ENCODE measurements at places on chromosomes 3 and 15.

DNA sequence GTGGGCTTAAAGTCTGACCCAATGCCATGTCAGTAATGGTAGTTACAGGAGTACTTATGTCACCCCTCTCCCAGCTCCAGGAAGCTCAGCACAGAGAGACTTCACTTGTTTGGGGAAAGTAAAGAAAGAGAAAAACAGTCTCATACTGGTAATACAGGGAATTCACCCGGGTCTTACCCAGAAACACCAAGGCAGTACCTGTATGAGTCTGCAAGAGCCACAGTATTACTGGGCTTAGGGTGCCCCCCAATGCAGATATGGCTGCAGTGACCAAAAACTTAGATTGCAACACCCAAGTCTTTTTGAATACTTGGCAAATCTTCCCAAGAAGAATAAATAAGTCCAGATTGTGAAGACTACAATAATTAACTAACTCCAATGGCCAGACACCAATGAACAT is 622.1 kb downstream of the IGSF11 start:
- no peak for DNase-seq

- DNase-seq: no peak
Measured at GRCh38 chr15:56052395-56053045, 59.1 kb upstream of the NEDD4 start.

DNA sequence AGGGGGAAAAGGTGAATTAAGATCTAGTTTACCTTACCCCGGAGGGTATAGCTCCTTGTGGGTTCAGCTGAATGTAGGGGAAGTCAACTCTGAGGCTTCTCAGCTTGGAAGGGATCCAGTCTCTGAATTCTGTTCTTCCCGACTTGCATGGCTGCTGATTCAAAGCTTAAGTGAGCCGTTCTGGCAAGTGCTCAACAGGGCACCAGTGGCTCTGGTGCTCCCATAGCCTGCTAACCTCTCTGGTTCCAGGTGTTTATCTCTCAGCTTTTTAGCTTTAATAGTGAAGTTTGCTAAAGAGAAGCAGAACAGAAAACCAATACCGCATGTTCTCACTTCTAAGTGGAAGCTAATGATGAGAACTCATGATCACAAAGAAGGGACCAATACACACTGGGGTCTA is 46.3 kb upstream of the RBP1 start:
- DNase-seq: no peak

DNA sequence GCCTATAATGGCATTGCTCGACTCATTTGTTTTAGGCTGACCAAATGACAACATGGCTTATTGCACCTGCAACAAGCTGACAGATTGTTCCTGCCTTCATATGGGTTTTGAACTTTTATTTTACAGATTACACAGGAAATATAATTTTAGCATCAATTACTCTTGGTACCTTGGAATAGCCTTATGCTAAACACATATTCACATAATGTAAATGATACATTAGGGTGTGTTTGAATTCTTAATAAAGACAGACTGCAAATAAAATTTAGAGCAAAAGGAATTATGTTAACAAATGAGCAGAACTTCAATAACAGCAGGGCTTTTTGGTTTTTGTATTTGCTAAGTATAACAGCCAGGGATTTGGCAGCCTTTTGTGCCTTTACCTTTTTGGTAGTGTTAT is 51.9 kb upstream of the TMC3 start:
- DNase-seq: no peak

DNA sequence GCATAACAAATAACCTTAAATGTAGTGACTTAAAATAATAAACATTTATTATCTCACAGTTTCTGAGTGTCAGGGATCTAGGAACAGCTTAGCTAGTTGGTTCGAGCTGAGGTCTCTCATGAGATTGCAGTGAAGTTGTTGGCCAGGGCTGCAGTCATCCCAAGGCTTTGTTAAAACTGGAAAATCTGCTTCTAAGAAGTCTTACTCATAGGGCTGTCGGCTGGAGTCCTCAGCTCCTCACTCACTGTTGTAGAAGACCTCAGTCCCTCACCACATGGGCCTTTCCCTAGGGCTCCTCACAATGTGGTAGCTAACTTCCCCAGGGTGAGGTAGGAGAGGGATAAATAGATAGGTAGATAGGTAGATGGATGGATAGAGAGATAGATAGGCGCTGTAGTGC is 20.8 kb upstream of the SLC7A14 start:
- no peak for DNase-seq

DNA sequence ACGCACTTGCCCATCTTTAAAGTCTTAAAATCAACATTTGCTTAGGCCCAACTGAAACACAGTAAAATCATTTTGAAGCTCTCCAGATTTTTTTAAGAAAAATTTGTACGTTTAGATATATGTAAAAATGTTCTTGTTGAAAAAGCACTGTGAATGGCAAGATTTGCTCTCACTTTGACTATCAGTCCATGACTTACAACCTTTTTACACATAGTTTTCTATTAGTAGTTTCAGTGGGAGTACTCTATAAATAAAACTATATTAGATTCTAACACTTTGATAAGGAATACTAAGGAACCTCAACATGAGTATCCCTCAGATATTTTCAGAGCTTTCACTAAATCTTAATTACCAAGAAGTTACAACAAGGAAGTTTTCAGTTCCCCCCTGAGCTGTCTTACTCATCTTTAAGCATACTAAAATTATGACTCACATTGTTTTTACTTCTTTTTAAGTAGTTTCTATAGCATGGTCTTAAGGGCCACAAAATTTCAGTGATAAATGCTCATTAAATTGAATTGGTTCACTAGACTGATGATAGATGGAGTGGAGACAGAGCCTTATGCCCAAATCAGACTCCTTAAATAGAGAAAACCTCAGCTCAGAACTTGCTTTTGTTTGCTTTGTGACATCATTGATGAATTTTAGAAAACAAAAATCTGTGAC is 31.6 kb upstream of the RAP2B start:
- no peak for DNase-seq

DNA sequence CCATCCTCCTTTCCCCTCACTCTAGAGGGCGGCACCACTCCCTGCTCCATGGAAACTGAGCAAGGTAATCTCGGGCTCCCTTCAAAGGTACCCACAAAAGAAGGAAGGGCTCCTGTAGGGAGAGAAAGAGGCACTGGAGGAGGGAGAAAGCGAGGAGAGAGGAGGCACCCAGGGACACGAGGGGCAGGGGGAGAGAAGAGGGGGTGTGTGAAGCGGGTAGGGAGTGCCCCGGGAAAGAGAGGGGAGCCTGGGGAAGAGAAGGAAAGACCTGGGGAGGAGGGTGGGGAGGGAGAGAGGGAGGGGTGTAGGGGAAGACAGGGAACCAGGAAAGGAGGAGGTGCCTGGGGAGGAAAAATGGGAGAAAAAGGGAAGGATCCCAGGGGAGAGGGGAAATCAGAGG is 523 bp downstream of the VILL start:
- no peak for DNase-seq

GRCh38 chr3:77102951-77103769 is 63.3 kb downstream of the ROBO2 start:
- DNase-seq: no peak

DNA sequence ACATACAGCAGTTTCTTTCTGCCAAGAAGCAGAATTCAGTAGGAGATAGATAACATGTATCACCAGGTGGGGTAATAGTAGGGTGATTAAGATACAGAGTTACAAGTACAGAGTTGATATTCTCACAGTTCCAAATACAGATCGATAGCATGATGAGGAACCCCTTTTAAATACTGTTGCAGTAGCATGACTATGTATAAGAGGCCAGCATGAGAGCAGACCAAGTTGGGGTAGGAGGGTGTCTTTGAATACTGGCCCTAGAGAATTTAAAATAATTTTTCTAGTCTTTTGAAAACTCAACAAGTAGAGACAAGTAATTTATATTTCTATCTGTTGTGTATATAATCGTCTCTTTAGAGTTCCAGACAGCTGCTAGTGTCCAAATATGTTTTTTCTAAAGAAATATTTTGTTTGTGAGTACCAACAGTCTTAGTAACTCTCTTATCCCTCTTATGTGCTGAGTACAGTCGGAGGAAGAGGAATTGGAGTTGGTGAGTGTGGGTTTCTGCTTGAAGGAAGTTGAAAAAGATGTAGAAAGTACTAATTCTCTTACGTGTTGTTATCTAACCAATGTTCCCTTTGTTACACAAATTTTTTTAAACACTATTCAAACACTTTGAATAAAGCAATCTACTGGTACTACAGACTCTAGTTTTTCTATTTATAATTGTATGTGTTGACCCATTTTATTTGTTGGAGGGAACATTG is 30.2 kb downstream of the LYSMD4 start:
- no peak for DNase-seq

- no peak for DNase-seq
Measured at GRCh38 chr3:50607271-50608091, 4.1 kb downstream of the CISH start.

DNA sequence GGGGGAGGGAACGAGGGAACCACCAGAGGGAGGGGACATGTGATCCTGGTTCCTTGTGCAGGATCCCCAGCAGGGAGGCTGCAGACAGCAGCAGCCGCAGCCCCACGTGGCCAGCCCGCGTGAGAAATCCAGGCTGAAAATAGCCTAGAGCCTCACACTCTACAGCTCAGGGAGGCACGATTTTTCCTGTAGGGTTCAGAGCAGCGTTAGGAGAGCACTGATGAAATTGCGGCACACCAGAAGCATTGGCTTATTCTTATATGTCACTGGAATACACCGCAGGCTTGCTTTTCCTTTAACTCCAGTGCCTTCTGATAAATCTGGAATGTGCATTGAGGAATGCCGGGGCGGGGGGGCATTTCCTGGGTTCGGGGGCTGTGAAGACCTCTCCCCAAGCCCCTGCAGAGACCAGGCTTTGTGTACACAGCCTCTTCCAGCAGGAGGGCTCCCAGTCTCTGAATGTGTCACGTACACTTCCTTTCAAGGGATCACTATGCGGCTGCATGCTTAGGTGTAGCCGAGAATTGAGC is 193.0 kb downstream of the ATP10A start:
- no peak for DNase-seq

DNA sequence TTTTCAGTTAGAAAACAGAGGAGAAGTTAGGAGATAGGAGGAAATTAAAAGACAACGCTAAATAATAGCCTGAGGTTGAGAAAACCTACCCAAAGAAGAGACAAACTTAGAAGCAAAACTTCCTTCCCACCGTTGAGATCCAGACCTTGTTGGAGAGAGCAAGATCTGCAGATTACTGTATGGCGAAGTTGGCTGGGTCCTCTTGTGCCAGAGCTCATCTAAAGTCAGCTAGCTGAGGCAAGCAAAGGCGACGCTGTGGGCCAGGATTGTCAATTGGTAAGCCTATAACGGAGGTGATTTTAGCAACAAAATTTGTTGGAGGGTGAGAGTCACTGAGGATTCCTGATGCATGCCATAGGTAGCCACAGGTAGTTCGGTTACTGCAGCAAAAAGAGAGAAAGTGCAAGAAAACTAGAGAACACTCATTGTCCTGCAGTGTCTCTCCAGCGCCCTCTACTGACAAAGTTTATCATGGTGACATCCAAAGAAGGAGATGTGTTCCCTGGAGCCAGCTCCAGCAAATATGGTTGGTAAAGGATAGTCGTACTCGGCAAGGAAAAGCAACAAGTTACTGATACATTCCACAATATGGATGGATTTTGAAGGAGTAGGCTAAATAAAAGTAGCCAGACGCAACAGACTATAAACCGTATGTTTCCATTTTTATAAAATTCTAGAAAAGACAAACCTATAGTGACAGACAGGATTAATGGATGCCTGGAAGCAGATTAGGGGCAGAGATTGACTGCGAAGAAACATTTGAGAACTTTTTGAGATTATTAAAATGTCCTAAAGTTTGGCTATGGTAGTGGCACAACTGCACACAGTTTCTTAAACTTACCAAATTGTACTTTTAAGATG is 9.8 kb upstream of the OR5K4 start:
- no peak for DNase-seq

GRCh38 chr15:50100486-50100885 is 18.5 kb downstream of the ATP8B4 start:
- DNase-seq: no peak
